ENCODE measurements at places on chromosomes 2 and 18.

GRCh38 chr2:62465741-62466502, 40.1 kb downstream of the TMEM17 start:
- no peak for DNase-seq

- no peak for DNase-seq
Measured at GRCh38 chr2:170680172-170680941, 34.8 kb upstream of the SP5 start.

DNA sequence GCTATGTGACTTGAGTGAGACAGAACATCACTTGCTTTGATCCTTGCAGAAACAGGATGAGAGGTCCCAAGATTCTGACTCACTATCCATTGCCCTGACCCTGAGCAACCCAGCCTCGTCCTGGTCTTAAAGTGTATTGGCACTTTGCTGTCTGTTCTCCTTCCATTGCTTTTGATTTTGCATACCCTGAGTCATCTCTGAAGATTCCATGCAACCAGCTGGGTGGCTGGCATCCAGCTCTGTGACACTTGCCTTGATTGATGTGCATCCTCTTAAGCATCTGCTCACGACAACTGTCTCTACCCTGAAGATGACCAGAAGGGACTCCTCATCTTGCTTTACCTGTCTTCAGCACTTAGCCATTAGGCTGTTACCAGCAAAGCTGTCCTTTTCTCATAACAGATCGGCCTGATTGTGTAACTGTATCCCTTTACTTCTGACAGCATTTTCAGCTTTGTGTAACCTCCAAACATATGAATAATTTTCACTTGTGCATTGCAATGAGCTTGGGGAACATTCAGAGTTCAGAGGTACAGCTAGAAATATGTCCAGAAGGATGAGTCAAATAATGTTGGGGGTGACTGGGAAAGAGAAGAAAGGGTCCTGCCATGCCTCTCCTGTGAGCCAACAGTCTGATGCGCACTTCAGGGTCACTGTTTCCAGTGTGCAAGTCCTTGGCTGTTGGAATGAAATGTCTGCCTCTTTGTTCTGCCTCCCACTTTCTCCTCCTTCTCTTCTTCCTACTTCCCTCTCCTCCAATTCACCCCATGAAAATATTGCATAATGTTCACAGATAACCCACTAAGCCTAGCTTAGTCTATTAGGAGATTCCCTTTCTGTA, 249.7 kb upstream of the OSR1 start:
- no peak for DNase-seq

- no peak for DNase-seq
Measured at GRCh38 chr2:238848976-238849853, 1.3 kb downstream of the TWIST2 start.

DNA sequence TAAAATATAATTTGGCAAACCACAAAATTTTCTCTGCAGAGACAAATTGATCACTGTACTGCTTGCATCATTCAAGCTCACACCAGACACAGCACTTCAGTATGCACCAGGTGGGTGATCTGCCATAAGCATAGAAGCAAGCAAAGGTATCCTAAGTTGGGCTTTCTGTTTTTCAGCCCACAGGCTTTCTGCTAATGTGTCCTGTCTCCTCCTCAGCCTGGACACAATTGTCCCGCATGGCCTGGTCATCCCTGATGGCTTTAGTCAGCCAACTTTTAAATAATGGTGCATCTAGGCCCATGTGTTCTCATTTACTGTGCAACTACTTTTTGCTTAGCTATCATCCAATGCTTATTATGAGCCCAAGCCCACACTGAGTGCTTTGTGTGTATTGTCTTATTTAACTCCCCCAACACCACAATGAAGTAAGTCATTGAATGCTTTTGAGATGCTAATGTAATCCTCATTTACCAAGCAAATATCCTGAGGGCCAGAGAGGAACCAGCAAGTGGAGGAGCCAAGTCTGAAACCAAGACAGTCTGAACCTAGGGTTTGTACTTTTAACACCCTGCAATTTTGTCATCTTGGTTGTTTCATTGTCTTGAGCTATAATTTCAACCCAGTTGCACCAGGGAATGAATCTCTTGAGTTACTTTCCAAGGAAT, 111.2 kb upstream of the SETBP1 start:
- no peak for DNase-seq

DNA sequence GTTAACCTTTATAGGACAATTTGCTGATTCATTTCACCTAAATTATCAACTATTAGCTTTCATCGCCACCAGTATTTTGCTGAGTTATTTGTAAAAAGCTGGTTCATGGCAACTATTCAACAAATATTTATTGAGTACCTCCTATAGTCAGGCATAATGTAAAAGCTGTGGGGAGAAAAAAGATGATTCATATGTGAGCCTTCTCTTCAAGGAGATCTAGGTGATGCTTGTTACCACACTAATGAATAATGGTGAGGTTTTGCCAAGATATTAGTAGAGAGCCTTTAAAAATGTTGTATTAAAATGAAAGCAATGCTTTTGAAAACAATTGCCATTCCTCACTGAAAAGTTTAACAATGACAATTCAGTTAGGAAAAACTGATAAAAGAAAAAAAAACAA, 187.8 kb downstream of the ANKRD44 start:
- no peak for DNase-seq

- no peak for DNase-seq
Measured at GRCh38 chr2:1803217-1804110, 59.1 kb upstream of the PXDN start.

- no peak for DNase-seq
Measured at GRCh38 chr2:21233194-21233593, 109.4 kb downstream of the TDRD15 start.

All from T follicular helper cell (primary cell).